ENCODE measurements at places on chromosomes 2 and 18.

DNA sequence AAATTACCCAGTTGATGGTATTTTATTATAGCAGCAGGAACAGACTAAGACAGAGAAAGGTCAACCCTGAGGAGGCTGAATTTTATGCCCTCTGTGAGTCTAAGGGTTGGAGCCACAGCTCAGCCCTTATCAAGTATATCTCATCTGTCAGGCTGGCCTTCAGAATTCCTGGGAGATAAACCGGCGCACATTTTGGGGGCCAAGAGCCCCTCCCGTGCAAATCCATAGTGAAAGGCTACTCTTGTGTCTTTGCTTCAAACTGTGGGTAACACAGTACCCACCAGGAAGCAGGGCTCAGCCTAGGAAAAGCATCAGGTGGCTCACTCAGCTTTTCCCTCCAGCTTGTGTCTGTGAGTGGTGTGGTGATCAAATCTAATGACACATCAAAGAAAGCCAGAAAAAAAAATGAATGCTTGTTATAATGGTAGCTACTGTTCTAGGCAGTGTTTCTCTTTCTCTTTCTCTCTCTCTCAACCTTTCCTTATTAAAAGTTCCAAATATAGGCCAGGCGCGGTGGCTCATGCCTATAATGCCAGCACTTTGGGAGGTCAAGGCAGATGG lies 25.0 kb upstream of the ASXL2 start:
- ATAC-seq, result no peak

GRCh38 chr18:48782381-48782861 lies 168.3 kb downstream of the SMAD7 start:
- ATAC-seq, result peak; percentile 49

DNA sequence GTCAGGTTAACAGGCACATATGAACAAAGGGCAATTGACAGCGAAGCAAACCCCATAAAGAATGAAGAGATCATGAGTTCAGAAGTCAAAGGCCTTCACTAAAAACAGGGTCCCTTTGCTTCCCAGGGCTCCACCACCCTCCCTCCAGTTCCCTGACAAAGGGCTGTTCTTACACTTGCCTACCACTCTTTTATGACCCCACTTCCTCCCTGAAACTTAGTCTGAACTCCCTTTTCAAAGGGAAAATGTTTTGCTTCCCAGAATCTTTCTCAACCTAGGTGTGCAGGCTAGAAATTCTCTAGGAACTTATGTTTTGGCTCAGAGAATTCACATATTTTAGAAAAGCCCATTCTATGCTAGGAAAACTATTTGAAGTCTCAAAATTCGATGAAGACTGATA lies 86.0 kb upstream of the ITGA4 start:
- no peak for ATAC-seq

- ATAC-seq, result no peak
Observed at GRCh38 chr18:33014060-33014796, 241.4 kb upstream of the KLHL14 start.

DNA sequence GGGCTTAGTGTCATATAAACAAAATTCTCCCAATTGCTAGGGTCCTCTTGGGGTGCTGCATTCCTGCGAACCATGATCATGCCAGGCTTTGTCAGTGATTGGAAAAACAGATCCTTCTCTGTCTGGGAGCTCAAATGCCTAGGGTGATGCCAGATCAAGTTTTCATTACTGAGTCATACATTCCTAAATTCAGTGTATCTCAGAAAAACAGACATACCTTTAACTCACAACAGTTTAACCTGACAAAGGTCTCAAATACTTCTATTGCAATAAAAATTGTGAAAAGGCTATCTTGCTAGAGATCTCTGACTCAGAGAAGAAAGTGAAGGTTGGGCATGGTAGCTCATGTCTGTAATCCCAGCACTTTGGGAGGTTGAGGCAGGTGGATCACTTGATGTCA lies 86.9 kb downstream of the SH3YL1 start:
- ATAC-seq, result no peak

GRCh38 chr2:63242747-63243146 lies 192.1 kb downstream of the OTX1 start:
- no peak for ATAC-seq

DNA sequence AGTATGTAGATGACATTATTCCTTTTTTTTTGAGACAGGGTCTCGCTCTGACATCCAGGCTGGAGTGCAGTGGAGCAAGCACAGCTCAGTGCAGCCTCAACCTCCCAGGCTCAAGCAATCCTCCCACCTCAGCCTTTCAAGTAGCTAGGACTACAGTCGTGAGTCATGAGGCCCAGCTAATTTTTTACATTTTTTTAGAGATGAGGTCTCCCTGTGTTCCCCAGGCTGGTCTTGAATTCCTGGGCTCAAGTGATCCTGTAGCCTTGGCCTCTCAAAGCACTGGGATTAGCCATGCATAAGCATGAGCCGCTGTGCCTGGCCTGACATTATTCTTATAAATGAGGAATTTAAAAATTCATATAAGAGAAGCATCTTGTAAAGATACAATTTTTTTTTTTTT lies 86.9 kb downstream of the FAM117B start:
- ATAC-seq, result no peak

- ATAC-seq, result no peak
Observed at GRCh38 chr2:170695521-170696410, 19.4 kb upstream of the SP5 start.

GRCh38 chr18:24841536-24841935 lies 381.1 kb downstream of the HRH4 start:
- no peak for ATAC-seq

GRCh38 chr2:29492701-29493100 lies 377.5 kb downstream of the CLIP4 start:
- no peak for ATAC-seq

DNA sequence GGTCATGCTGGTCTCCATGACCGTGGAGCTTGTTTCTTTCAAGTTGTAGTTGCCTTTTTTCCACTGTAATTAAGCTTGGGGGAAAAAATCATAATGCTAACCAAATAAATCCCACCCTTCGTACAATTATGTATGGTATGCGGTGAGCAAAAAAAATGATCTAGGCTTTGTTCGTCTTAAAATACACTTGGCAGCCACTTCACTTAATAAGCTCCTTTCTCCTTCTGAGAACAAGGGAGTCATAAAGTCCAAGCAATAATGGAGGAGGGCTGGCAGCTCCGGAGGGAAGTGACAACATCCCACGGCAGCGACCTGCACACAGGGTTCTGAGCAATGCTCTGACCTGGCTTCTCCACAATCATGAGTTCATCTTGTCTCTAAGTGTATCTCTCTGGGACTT lies 91.2 kb upstream of the KLHL29 start:
- no peak for ATAC-seq

- no peak for ATAC-seq
Observed at GRCh38 chr2:232634206-232635150, 1.1 kb downstream of the EFHD1 start.

- no peak for ATAC-seq
Observed at GRCh38 chr2:202299712-202300111, 34.1 kb downstream of the NOP58 start.

GRCh38 chr2:148362144-148362796 lies 282.3 kb upstream of the EPC2 start:
- ATAC-seq, result no peak
